RPMI7951 (cell line): ENCODE measurements at places on chromosomes 1 and 21. TPM values are rescaled to one million over a fixed set of nuclear protein-coding genes. Genes with fewer than 3 reads are reported as not detected.

GRCh38 chr1:246544001-246544400 lies 22.1 kb downstream of the TFB2M start:
- no peak for DNase-seq

- DNase-seq = no peak
These were observed 31.2 kb downstream of the SDC3 start for GRCh38 chr1:30877205-30877912.

The GRIK3 gene
- not detected in 2 replicates for total RNA-seq

The RAB13 gene
- total RNA-seq = 41.3 and 44.3 TPM in 2 replicates

The RXRG gene
- 0.39 and 0.96 TPM in 2 replicates for total RNA-seq

The RPE65 gene
- total RNA-seq = not detected in 2 replicates

The STUM gene
- total RNA-seq = not detected in 2 replicates

The PWP2 gene
- 1.9 and 2.2 TPM in 2 replicates for total RNA-seq
